Activated CD4-positive, alpha-beta T cell treated with anti-CD3 and anti-CD28 coated beads, Interleukin-2, amount 50 U/mL, for 16 hours (primary cell): ENCODE measurements at places on chromosomes 4 and X.

- no peak for DNase-seq
Observed at GRCh38 chrX:2385224-2385623, 115.6 kb downstream of the DHRSX start.

- no peak for DNase-seq
Observed at GRCh38 chrX:41688835-41689234, at the start of gene GPR34. Gene GPR34, plus strand, starts transcription at chrX:41688973. Its CDS starts 6,661 bp downstream, at chrX:41695634.

GRCh38 chrX:134246282-134246681, 9.3 kb downstream of the CCDC160 start:
- no peak for DNase-seq

- DNase-seq, result no peak
Observed at GRCh38 chrX:149313871-149314371, 191.2 kb downstream of the IDS start.

DNA sequence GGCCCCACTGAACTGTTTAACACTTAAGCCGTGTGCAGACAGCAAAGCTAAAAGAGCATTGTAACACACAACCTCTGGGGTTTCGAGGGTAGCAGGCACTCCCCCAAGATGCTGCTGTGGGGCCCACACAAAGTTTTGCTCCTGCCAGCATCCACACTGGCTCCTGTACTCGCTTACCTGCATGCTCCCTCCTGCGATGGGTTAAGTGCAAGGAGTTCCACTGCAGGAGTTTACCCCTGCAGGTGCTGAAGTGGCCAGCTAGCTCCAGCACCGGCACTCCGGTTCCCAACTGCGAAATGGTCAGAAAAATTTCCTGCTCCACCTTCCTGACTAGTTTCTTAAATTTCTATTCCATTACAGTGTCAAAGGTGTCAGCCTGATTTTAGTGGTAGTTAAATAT, 443.5 kb downstream of the PCDH10 start:
- DNase-seq, result no peak

DNA sequence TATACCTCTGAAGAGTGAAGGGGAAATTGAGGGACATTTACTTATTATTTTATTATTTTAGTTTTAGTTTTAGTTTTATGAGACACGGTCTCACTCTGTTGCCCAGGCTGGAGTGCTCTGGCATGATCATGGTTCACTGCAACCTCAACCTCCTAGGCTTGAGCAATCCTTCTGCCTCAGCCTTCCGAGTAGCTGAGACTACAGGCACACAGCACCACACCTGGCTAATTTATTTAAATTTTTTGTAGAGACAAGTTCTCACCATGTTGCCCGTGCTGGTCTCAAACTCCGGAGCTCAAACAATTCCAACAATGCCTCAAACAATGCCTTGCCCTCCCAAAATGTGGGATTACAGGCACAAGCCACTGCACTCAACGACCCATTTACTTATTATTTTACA, 68.4 kb upstream of the BMP2K start:
- DNase-seq, result no peak

- DNase-seq, result no peak
Observed at GRCh38 chr4:7384003-7384928, 50.5 kb downstream of the PSAPL1 start.

GRCh38 chrX:24347881-24348280, 12.6 kb upstream of the SUPT20HL1 start:
- no peak for DNase-seq

DNA sequence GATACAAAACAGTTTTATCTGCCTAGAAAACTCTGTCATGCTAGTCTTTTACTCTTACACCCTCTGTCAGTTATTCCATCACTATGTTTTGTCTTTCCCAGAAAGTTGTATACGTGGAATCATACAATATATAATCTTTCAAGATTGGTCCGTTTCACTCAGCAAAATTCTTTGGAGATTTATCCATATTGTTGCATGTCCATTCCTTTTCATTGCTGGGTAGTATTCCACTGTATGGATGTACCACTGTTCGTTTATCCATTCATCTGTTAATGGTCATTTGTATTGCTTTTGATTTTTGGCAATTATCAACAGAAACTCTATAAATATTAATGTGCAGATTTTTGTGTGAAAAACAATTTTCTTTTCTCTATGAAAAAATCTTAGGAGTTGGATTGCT, 63.1 kb downstream of the GLUD2 start:
- no peak for DNase-seq
